Activated naive CD8-positive, alpha-beta T cell treated with anti-CD3 and anti-CD28 coated beads, Interleukin-2, amount 50 U/mL, for 24 hours (primary cell): ENCODE measurements at places on chromosomes 16 and 17.

DNA sequence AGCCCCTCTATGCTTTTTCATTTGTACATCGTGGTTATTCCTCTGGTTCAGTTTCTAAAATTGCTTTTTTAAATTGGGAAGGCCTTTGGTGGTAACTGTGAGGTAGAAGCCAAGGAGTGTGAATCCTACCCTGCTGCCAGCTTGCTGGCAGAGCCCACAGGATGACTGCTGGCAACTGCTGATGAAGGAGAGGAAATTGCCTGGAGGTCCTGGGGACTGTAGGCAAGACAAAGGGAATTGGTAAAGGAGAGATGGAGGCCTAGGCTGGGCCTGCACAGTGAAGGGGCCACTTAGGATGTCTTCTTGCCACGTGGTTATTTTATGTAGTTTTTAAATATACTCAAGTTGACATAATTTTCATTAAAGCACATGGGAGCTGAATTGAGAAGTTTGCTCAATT is 15.8 kb downstream of the C17orf58 start:
- DNase-seq, result no peak

- no peak for DNase-seq
Observed at GRCh38 chr16:2775765-2776499, 1.1 kb downstream of the ELOB start.

GRCh38 chr17:17129466-17129865 is 76.7 kb downstream of the PLD6 start:
- no peak for DNase-seq

GRCh38 chr17:35404360-35404759 is 27.9 kb downstream of the SLFN12 start:
- DNase-seq, result no peak

- DNase-seq, result peak; percentile 92
Observed at GRCh38 chr16:31033709-31034492, 543 bp downstream of the STX4 start.
